ENCODE measurements at places on chromosomes 3 and 15.

- DNase-seq = no peak
Observed at GRCh38 chr3:48420561-48420960, 9.3 kb downstream of the PLXNB1 start.

- no peak for DNase-seq
Observed at GRCh38 chr3:99970198-99970597, 144.1 kb downstream of the FILIP1L start.

DNA sequence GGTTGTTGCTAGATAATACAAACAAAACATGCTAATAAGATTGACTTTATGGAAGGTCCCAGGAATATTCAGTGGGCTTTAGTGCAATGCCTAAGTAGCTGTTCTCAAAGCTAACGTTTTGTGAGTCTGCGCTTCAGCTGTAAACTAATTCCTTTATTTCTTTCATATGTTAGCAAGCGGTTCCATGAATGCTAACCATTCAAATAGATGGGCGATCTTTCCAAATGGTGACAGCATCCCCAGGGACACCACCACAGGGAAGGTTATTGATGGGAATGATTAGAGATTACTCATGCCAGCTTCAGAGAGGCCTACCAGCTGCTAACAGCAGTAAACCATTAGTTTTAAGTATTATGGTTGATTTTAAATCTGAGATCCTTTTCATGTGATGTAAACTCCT is 405.7 kb upstream of the MCTP2 start:
- no peak for DNase-seq

DNA sequence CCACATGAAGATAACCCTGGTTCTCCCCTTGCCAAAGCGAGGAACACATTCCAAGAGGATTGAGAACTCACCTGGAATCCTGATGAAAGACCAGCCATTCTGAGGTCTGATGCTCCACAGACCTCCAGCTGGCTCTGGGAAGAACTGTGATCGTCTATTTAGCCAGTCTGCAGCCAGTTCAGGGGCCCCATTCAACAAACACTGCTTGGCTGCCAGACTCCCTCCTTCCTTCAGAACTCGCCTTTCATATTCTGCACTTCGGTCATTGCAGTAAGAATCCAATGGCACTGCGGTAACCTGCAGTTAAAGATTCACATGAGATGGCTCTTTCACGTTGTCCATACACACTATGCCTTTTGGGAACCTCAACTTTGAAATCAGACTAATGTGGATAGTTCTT is 67.6 kb downstream of the CHAC1 start:
- no peak for DNase-seq

- DNase-seq = no peak
Observed at GRCh38 chr3:120446891-120447668, 3.7 kb downstream of the FSTL1 start.

GRCh38 chr3:181541414-181541813 is 170.3 kb upstream of the SOX2 start:
- DNase-seq = no peak

DNA sequence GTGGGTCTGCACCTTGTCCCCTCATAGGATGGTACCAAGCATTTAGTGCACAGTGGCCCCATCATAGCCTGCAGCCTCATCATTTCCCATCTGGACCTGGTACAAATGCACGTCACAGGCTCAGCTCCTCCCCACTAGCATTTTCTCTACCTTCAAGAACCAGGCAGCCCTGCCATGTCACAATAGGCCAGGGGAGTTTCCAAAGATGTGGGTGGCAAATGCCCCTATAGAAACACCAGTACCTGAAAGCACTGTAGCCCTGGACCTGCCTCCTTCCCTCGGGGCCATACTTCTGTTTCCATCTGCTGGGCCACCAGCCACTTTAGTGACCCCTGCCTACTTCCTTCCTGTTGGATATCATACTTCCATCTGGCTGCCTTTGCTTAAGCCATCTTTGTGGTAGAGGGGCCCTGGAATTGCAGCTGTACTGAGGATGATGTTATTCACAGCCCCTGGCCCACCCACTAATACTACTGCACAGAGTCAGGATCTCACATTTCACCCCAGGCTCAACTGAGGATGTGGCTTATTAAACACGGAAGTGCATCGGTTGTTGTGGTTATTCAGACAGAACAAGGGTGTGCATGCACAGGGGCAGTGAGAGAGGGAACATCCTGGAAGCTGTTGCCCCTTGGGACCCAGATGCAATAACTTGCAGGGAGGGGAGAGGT is 3.8 kb downstream of the TCTA start:
- DNase-seq = peak; percentile 43

DNA sequence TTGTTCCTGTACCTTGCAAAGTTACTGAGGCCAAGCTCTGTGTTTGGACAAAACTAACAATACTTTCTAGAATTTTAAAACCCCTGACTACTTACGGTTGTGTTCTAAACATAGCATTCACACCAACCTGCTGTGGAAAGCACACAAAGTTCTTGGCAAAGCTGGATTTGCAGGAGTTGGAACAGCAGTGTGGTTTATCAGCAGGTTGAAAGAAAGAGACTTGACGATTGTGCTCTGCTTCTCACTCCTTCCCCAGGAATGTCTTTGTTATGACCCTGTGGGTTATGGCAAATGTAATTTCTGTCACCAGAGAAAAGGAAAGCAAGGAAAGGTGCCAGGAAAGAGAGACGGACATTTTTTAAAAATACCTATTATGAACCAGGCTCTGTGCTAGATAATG is 165.5 kb upstream of the TGFBR2 start:
- no peak for DNase-seq

- no peak for DNase-seq
Observed at GRCh38 chr3:69096299-69096698, 11.6 kb downstream of the ARL6IP5 start.

All from stimulated activated CD8-positive, alpha-beta memory T cell treated with anti-CD3 and anti-CD28 coated beads, Interleukin-4, amount 100 ng/mL, for 4 hours (primary cell).